Activated CD8-positive, alpha-beta memory T cell treated with anti-CD3 and anti-CD28 coated beads for 1 hour (primary cell): ENCODE measurements at places on chromosomes 5 and 9.

DNA sequence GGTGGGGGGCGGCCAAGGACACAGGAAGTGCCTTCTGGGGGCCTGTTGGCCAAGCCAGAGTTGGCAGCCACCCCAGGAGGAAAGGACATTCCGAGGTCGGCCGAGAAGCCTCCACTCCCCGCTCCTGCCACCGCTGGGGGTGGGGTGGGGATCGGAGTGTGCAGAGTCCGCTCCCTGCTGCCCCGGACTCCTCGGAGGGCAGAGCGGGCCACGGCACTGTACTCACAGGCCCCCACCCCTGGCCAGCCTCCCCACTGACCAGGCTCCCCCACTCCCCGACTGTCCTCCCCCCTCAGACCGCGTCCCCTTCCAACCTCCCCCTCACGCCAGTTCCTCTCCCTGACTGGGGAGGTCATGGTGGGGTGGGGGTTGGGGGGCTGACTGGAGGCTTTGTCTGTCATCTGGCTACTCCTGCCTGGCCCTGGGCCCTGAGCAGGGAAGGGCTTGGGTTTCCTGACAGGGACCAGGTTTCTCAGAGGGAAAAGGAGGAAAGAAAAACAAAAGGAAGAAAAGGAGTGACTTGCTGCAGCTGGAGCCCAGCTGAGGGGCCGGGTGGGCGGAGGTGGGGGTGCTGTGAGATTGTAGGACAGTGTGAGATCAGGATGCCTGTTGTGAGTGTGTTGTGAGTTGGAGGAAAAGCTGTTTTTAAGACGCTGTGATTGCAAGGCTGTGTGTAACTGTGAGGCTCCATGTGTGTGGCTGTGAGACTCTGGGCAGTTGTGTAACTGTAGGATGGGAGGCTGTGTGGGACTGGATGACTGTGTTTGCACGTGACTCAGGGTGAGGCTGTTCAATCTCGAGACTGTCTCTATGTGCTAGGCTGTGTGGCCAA lies 29.7 kb downstream of the CNTFR start:
- DNase-seq = no peak

GRCh38 chr9:112245126-112245525 lies 70.0 kb upstream of the SUSD1 start:
- no peak for DNase-seq

DNA sequence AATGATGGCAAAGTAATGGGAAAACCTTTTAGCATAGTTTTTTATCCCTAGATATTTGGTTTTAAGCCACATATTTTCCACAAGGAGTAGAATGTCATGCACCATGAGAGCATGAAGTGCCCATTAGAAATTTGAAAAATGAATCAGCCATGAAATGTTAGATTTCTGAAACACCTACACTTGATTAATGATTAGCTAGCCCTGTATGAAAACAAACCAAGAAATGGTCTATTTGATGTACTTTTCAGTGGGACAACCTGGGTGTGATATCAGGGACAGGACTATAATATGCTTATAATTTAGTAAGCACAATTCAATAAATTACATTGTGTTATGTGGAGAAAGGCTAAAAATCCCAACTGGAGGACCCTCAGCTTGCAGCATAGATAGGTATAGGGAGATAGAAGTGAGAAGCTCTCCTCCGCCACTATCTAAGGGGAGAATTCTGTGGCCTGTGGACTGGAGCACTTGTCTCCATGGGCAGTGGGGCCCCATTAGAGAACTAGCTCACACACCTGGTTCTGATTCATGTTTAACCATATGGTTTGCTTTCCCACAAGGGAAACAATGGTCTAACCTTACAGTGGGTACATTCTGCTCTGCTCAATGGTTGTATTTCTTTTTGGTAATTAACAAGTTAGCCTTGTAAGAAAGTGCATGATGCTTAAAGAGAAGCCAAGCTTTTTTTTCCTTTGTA lies 35.2 kb downstream of the NUP214 start:
- no peak for DNase-seq

DNA sequence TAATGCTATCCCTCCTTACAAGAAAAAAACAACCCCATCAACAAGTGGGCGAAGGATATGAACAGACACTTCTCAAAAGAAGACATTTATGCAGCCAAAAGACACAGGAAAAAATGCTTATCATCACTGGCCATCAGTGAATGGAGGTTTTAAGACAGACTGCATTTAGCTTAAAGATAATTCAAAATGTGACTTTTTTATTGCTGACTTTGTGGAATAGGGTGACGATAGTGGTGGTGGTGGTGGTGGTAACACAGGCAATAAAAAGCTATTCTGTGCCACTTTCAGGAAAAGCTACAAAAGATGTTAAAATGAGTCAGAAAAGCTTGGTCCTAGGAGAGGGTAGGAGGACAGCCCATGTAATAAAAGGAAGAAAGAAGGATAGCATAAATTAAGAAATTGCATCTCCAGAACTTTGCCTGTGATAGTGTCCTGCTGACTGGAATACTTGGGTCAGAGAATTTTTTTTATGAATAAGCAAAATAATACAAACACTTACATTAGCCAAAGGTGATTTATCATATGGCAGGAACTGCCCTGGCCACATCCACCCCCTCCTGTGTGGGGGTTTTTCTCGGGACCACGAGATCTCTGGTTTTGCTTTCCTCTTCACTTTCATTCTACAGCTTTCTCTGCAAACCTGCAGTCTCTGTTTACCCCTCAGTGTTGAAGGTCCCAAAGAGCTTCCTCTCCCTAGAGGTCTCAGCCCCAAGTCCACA lies 186.7 kb downstream of the DRD1 start:
- no peak for DNase-seq

GRCh38 chr9:136850866-136851775 lies 1.0 kb upstream of the MAMDC4 start:
- DNase-seq = no peak

- DNase-seq = no peak
Observed at GRCh38 chr9:137441289-137441934, at the start of gene ENTPD8. ENTPD8 (minus strand) TSS chr9:137441357; CDS start chr9:137438285, 3,072 bp downstream.

GRCh38 chr5:154795235-154795596 lies 40.0 kb downstream of the LARP1 start:
- no peak for DNase-seq

DNA sequence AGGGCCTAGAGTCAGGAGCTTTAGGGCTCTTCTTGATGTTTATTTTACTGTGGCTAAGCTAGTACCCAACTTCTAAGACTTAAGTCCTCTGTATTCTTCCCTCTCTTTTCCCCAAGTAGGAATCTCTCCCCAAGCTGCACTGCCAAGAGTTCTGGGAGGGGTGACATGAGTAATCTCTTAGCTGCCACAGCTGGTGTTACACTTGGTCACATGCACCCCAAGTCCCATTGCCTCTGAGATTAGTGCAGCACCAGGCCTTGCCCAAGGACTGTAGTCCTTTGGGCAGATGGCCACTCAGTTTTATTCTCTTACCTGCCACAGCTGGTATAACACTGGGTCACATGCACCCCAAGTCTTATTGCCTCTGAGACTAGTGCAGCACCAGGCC lies 114.7 kb upstream of the RIOK2 start:
- DNase-seq = no peak

GRCh38 chr5:131491749-131492148 lies 143.3 kb downstream of the RAPGEF6 start:
- no peak for DNase-seq

- DNase-seq = no peak
Observed at GRCh38 chr9:135612437-135612836, 26.9 kb downstream of the GLT6D1 start.

GRCh38 chr5:59276325-59276675 lies 617.2 kb downstream of the PDE4D start:
- no peak for DNase-seq

DNA sequence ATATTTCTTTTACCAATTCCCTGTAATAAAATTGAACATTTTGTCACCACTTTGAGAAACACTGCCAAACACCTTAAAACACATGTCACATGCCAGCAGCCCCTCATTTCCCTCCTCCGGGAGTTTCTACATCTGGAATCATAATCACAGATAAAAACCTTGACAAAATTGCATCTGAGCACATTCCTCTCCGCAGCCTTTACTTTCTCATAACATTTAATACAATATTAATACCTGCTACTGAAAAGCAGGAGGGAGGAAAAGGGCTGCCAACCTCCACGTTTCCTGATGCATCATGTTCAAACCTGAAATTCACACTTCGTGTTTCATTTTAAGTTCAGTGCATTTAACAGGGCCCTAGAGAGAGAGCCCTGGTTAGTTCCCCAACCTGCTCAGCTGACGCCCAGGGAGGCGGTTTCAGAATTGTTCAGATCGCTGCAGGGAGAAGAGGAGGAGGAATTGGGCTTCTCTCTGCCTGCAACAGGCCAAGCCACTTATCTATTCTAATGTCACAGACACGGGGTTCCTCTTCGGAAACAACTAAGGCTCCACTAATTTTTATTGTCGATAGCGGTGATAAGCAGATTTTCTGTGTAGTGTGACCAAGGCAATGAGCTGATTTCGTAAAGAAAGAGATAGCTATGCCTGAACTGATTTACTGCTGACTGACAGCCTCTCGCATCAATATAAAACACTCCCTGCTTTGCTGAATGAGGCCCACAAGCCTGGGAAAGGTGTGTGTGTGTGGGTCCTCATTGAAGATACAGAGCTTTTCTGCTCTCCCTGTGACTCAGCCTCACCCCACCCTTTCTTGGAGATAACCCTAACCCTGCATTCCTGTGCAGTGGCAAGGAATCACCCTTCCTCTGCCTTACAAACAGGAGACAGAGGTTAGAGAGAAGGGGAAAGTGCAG lies 4.9 kb upstream of the LHX2 start:
- no peak for DNase-seq

DNA sequence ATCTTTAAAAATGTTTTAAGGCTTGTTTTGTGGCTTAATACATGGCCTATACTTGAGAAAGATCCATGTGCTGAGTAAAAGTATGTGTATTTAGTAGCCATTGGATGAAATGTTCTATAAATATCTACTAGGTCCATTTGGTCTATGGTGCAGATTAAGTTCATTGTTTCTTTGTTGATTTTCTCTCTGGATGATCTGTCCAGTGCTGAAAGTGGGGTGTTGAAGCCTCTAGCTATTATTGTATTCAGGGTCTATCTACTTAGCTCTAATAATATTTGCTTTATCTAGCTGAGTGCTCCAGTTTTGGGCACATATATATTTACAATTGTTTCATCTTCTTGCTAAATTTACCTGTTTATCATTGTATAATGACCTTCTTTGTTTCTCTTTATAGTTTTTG lies 272.2 kb upstream of the NR4A3 start:
- no peak for DNase-seq

GRCh38 chr5:34791761-34792244 lies 47.2 kb upstream of the TTC23L start:
- no peak for DNase-seq

- DNase-seq = no peak
Observed at GRCh38 chr5:142994218-142994617, 224.0 kb downstream of the ARHGAP26 start.

DNA sequence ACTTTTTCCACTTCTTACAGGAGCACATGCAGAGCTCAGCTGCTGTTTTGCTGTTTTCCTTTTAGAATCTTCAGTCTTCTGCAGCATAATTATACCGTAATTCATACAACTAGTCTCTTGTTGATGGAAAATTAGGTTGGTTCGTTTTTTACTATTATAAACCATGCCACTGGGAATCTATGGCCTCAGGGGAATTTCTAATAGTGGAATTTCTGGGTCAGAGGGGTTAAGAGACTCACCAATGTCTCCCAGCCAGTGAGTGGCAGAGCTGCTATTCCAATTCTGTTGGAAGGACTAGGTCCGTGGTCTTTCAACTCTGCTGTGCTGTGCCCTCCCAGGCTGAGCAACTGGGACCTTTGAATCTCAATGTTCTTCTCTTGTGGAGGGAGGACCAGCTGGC lies 282.5 kb downstream of the ZSWIM6 start:
- DNase-seq = no peak

GRCh38 chr5:122022966-122023365 lies 55.1 kb downstream of the LOX start:
- no peak for DNase-seq

- no peak for DNase-seq
Observed at GRCh38 chr9:29282121-29282520, 1708.8 kb upstream of the C9orf72 start.

DNA sequence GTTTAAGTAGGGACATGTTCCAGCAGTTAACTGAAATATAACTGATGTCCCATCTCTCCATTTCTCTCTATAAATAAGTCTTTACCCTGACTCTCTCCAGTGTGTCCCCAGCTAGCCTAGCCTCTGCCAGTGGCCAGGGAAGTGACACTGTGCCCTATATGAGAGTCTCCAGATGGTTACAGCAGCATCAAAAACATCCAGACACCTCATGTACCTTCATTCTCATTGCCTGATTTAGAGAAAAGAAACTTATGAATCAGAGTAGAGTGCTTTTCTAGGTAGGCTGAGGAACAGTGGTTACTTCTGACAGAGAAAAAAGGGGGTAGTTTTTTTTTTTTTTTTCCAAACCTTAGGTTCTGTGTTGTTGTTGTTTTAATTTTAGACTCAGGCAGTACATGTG lies 148.5 kb downstream of the GNAQ start:
- no peak for DNase-seq

DNA sequence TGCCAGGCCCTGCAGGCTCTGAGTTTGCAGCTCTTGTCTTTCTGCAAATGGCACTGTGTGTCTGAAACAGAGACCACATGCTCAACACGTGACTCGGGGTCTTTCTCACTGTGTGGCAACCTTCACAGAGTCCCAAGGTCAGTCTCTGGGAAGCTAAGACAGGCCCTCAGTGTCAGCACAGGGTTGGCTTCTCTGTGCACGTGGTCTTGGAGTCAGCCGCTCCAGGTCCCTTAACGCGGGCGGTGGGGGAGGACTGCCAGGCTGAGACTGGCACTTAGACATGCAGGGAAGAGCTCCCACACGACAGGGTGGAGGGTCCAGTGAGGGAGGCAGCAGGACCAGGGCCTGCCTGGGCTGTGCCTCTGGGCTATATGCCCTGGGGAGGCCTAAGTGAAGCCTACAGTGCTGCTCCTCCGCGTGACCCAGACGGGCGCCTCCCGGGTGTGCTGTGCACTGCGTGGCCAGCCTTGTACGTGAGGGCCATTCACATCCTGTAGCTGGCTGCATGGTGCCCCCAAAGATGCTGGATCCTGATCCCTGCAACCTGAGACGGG lies 76.8 kb downstream of the ADAMTS2 start:
- no peak for DNase-seq

DNA sequence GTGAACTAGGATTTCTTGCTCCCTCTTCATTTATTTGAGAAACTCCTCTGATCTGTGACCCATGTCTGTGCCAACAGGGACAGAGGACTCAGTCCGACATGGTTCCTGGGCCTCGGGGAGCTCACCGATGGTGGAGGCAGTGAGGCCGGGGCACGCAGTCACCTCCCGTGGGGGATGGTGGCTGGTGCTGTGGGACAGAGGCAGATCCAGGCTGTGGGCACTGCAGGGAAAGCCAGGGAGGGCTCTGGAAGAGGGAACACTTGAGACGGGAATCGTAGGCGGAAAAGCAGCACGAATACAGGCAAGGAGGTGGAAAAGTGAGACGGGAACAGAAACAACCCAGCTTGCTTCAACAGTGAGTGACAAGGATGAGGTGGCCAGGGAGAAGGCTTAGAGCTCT lies 127.8 kb downstream of the GABBR2 start:
- no peak for DNase-seq

DNA sequence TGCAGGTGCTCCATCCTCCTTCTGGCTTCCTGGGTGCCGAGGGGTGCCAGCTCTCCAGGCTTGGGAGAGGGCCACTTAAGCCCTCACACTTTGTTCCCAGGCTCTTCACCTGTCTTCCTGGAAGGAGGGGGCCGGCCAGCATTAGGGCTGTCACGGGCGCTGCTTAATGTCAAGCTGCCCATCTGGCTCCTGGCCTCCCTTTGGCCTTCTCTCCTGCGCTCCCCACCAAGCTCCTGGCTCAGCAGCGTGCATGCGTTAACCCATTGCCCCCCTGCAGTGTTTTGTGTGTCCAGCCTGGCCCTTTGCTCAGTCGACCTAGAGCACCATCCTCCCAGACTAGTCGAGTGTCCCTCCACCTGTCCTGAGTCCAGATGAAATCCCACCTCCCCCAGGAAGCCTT lies 21.3 kb downstream of the NTNG2 start:
- DNase-seq = no peak
